ENCODE measurements at places on chromosomes 2 and 18. TPM values are rescaled to one million over a fixed set of nuclear protein-coding genes. Genes with fewer than 3 reads are reported as not detected.
A peak's percentile ranks its signal among the peaks of the same experiment; 100 is the strongest.

GRCh38 chr2:175728032-175728431 lies 274.0 kb downstream of the LNPK start:
- no peak for DNase-seq

DNA sequence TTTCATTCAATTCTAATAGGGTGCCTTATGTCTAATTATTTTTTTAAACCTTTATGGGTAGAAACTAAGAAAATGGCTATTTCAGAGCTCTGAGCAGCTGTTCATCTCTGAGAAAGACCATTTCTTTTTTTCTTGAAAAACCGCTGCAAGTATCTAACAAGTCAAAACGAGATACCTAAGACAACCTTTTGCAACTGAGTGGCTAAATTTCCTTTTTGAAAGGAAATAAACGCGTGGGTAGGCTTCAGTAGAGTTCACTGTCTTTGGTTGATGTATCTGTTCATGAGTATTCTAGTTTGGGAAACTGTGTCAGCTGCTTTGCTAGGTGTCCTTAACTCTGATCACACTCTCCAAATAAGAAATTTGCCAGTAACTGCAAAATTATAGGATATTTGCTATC lies 104.3 kb upstream of the LINC00305 start:
- no peak for DNase-seq

GRCh38 chr2:26911911-26912861 lies 58.3 kb upstream of the MAPRE3 start:
- no peak for DNase-seq

GRCh38 chr2:221466744-221467143 lies 105.4 kb downstream of the EPHA4 start:
- DNase-seq, result no peak

GRCh38 chr2:31957354-31958139 lies 53.3 kb downstream of the MEMO1 start:
- DNase-seq, result no peak

- no peak for DNase-seq
Measured at GRCh38 chr2:96164459-96165184, 19.4 kb upstream of the DUSP2 start.

The CAPN14 gene
- polyA plus RNA-seq, result 0.10 TPM

DNA sequence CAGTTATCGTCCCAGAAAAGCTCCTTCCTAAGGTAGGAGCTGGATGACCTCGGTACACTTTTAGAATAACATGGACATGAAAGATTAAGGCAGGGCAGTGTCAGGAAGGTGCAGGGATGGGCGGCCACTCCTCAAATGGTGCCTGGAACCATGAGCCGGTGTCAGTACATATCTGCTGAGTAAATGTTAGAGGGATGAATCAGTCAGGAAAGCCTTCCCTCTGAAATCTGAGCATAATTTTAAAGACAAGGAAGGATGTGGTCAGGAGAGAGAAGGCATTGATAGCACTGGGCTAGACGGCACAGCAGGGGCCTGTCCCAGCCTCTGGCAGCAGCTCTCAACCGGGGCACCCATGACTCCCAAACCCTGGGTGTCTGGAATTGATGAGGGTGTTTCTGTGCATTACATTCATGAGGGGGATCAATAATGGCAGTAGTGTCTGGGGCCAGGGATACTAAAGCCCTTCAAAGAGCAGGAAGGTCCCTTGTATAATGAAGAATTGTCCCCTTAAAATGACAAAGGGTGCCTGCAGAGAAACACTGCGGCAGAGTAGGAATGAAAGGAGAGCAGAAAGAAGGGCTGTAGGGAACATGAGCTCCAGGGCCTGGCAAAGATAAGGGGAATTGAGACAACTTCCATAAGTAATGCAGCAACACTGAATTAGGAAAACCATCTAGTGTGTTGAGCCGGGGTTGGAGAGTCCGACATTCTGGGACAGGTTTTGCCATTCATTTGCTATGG lies 162.3 kb upstream of the REV1 start:
- no peak for DNase-seq

The GREB1 gene
- not detected for polyA plus RNA-seq

- DNase-seq, result no peak
Measured at GRCh38 chr2:45882707-45883602, 231.5 kb downstream of the PRKCE start.

DNA sequence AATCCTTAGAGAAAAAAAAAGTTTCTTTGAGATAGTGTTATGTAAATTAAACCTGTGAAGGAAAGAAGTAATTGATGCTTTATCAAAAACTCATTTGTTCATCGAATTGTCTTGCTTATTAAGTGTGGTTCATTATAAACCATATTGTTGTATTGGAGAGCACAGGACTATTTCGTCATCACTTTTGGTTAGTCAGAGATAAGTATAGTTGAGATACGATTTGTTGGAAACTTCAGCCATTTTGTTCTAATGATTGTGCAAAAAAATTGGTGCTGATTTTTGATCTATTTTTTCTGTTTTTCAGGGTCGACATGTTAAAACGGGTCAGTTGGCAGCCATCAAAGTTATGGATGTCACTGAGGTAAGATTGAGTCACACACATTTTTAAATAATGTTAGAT lies 92.9 kb downstream of the MAP4K4 start:
- DNase-seq, result no peak

DNA sequence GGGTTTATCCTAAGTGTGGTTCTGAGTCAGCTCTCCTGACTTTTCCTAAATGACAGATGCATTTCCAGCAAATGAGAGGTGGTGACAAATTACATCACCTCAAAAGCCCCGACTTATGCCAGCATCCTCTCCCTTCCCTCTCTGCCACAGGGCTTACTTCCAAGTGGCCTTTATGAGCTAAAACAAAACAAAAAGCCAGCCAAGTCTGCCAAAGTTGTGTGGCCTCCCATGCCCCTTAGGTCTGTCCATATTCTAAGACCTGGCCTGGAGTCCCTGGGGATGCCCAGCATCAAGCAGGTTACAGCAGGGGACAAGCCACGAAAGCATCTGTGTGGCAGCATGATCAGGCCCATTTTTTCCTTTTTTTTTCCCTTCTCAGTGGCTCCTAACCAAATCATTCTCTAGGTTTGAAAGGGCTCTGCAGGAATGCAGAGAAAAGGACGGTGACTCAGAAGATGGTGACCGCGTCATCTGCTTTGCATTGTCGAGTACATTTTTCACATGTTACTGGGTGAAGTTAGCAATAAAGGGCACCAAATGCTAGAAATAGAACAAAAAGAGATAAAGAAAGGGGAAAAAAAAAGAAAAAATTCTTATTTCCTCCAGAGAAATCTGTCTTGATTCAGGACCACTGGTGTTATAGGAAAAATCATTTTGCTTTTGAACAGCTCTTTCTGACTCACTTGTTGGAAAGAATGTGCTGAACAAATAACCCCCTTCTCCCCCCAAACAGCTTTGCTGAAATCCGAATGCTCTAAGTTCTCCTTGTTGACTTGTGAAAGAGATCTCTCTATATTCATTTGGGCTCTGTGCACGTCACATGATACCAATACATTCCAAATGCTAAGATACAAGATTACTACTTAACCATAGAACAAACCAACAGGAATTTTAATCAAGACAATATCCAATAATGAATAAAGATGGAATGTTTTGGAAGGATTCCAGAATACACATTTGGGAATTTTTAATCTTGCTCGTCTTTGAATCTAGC lies 178.7 kb downstream of the EN1 start:
- peak; percentile 95 for DNase-seq

DNA sequence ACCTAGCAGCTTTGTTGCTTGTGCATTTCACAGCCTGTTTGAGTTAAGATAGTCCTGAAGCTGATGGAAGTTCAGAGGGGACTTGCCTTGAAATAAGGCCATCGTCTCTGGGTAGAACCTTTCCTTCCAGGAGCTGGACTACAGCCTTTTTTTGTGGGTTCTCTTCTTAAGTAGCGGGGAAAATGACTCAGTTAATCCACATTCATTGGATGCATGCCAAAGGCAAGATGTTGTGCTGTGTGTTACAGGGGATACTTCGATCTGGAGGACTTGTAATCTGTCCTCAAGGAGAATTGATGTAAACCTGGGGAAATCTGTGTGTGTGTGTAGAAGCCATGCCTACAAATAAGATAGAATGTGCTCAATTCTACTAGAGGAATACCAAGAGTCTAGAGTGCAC lies 46.8 kb downstream of the RPIA start:
- no peak for DNase-seq

- no peak for DNase-seq
Measured at GRCh38 chr18:63405986-63406385, 16.3 kb downstream of the VPS4B start.

The SERPINB10 gene
- 0.85 TPM for polyA plus RNA-seq

DNA sequence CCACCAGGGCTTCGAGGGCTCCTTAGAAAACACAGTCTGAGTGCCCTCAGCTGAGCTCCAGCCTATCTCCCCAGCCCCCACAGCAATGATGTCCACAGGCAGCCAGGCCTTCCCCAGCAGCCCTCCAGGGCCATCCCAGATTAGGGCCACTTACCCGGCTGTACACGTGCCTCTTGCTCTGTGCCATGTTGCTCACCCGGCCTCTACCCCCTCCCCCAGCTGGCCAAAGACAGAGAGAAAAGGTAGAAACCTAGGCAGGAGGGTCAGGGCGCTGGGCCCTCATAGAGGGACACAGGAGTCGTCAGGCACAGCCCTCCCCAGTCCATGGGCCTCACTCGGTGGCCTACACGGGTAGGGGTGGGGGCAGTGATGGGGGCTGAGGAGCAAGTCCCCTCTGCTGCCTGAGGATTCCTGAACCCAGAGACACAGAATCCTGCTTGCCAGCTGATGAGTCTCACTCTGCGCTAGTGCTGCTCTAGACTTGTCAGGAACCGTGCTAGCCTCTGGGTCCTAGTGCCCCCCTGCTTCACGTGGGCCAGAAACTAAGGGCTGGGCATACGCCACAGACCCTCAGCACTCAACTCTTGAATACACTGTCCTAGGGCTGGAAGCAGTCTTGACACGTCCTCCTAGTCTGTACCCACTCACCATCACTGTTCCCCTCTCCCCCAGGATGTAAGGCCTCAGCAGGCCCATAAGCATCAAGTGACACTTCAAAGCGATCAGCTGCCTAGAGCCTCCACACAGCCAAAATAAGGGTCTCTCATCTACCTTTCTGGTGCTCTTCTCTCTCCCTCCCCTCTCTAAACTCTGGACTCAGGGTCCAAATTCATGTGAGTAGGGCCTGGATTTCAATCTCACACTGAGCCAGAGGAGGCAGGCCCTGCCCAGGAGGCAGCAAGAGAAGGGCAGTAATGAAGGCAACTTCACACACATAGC lies at the start of gene DCTN1:
DCTN1 (minus strand) TSS at position 461 of the 939 bp plus-strand sequence; CDS start at position 187, 274 bp downstream.
- no peak for DNase-seq

DNA sequence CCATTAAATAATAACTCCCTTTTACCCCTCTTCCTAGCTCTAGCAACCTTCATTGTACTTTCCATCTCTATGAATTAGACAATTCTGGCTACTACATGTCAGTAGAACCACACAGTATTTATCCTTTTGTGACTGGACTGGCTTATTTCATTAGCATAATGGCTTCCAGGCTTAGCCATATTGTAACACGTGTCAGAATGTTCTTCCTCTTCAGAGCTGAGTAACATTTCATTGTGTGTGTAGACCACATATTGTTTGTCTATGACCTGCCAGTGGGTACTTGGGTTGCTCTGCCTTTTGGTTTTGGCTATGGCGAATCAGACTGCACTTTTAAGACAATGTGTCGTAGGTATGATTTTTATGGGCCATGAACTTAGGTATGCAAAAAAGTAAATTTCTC lies 20.9 kb downstream of the TSN start:
- DNase-seq, result no peak

- no peak for DNase-seq
Measured at GRCh38 chr2:19804639-19805260, 97.0 kb downstream of the TTC32 start.

The CRYGC gene
- polyA plus RNA-seq, result not detected

- no peak for DNase-seq
Measured at GRCh38 chr2:125310657-125311364, 1285.7 kb downstream of the CNTNAP5 start.

DNA sequence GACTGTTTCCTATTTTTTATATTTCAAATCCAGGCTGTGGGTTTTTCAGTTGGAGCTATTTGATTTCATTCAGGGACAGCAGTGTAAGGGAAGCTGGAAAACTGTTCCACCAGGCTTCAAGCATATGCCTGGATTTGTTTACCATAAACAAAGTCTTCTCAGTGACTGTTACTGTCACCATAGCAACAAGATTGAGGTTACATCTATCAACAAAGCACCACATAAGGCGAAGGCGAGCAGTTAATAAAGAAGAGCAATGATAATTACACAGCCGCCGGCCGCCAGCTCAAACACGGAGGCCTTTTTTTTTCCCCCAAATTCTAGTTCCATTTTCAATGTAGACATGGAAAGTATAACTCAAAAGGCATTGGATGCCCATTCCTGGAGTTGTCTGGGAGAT lies 553.7 kb upstream of the SYT4 start:
- DNase-seq, result no peak

The DHRS9 gene
- not detected for polyA plus RNA-seq

The NT5DC4 gene
- polyA plus RNA-seq, result not detected

DNA sequence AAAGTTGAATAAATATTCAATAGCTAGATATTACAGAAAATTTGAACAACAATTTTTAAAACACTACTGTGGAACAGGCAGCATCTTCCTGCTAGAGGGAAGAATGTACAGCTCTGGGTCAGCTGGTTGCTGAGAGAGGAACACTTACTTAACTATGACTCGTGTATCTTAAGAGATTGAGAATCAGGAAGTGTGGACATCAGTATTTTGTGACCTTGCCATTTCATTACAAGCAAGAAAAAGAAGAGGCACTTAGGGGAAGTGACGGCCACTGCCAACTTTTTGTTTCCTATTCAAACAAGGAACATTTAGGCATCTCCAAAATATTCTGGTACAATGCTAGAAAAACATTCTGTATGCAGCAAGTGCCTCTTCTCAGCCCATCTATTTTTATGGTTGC lies 45.9 kb downstream of the ITPRID2 start:
- no peak for DNase-seq

GRCh38 chr2:144514616-144515091 lies 5.3 kb downstream of the ZEB2 start:
- no peak for DNase-seq

The EFHD1 gene
- 60.0 TPM for polyA plus RNA-seq

GRCh38 chr2:113164930-113165585 lies 8.7 kb upstream of the PSD4 start:
- no peak for DNase-seq

DNA sequence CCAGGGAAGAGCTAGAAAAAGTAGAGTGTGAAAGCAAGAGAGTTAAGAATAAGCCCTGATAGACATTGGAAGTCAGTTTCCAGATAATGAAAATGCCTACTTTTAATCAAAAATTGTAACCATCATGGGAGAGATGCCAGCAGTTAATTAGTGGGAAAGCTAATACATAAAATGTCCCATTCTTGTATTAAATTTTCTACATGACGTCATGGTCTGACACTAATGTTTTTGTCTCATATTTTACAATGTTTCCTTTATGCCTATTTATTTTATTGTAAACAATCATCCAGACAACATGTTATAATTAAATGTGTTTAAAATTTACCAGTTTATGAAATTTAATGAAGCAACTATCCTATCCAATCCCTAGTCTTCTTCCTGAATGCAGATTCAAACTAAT lies 26.3 kb upstream of the CCDC178 start:
- DNase-seq, result no peak

GRCh38 chr2:45895241-45895861 lies 243.9 kb downstream of the PRKCE start:
- peak; percentile 33 for DNase-seq

All from BJ (cell line).